NCI-H524 (cell line): ENCODE measurements at places on chromosomes 5 and 9.

GRCh38 chr5:160353379-160353778 lies 17.0 kb downstream of the C1QTNF2 start:
- DNase-seq = no peak

DNA sequence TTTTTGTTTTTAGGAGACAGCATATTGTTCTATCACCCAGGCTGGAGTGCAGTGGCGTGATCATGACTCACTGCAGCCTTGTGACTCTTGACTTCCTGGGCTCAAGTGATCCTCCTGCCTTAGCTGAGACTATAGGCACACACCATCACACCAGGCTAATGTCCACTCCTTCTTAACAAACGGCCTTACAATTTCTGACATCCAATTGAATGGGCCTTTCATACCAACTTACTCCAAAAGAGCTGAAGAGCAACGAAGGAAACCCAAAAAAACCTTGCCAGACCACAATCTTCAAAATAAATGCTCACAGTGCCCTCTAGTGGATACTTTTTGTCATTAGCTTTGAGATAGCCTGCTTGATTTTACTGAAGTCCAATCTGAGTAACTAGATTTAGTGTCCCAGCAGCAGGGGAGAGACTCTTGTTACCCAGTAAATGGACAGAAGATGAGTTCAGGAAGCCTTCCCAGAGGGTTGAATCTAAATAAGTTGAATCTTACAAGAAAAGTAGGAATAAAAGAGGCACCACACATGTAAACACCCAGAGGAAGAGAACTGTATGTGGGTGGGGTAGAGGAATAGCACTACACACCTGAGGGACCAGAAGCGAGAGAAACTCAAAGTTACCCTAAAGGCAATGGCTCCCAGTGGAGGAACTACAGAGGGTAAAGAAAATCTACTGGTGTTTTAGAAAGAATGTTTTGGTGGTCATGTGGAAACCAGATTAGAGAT lies 9.3 kb downstream of the ZNF622 start:
- peak; percentile 53 for DNase-seq

GRCh38 chr5:96963267-96963666 lies 27.4 kb downstream of the LNPEP start:
- no peak for DNase-seq

GRCh38 chr9:84502066-84502465 lies 161.5 kb upstream of the SLC28A3 start:
- DNase-seq = no peak

- DNase-seq = no peak
Observed at GRCh38 chr9:89902450-89903140, 297.8 kb downstream of the GADD45G start.

DNA sequence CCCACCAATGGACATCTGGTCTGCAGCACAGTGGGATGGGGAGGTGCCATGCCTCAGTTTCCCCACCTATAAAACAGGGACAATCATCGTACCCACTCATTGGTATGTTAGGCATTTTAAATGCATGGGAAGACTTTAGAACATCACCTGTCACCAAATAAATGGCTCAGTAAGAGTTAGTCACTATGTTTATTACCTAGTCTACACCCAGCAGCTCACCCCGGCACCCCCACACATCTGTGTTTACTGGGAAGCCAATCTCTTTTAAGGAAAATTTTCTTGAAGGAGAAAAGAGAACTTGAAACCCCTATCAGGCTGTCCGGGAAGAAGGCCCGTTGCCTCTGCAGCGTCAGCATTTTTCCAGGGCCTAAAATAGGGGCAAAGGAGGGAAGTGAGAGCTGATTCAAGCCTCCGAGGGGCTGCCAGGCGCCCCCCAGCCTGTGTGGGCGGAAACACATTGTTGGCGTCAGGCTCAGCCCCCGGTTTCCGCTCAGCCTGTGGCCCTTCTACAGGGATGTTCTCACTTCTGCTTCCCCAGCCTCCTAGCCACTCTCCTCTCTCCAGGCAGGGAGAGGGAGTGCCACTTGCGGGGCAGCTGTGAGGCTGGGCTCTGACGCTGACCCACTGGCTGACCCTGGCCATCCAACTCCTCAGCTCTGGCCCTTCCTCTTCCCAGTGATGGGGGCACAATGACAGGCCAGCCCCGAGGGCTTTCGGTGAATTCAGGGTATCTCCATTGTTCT lies 4.6 kb downstream of the CSF1R start:
- no peak for DNase-seq
